ENCODE measurements at places on chromosomes 1 and 21.

GRCh38 chr21:31012133-31013089 lies 25.9 kb downstream of the KRTAP19-8 start:
- DNase-seq: no peak

DNA sequence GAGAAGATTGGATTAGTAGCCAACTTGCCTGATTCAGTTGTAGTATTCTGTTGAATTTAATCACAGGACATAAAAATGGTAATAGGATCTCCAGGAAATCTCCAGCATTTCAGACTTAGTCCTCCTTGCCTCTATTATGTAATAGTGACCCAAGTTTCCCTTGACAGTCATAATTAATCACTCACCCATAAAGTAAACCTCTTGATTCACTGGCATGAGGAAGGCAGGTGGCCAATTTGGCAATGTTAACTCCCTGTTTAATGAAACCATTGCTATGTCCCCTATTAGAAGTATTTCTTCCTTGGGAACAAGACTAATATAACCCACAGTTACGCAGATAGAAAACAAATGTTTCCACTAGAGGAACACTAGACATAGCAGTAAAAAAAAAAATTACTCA lies 604.8 kb upstream of the CXADR start:
- DNase-seq: no peak

DNA sequence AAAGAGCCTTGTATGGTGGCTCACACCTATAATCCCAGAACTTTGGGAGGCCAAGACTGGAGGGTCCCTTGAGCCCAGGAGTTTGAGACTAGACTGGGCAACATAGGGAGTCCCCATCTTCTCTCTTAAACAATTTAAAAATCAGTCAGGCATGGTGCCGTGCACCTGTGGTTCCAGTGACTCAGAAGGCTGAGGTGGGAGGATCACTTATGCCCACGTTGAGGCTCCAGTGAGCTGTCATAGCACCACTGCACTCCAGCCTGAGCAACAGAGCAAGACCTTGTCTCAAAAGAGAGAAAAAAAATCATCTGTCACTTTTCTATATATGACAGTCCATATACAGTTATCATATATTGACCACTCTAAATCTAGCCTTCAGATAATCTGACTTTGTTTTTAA lies 658.3 kb downstream of the LTN1 start:
- no peak for DNase-seq

DNA sequence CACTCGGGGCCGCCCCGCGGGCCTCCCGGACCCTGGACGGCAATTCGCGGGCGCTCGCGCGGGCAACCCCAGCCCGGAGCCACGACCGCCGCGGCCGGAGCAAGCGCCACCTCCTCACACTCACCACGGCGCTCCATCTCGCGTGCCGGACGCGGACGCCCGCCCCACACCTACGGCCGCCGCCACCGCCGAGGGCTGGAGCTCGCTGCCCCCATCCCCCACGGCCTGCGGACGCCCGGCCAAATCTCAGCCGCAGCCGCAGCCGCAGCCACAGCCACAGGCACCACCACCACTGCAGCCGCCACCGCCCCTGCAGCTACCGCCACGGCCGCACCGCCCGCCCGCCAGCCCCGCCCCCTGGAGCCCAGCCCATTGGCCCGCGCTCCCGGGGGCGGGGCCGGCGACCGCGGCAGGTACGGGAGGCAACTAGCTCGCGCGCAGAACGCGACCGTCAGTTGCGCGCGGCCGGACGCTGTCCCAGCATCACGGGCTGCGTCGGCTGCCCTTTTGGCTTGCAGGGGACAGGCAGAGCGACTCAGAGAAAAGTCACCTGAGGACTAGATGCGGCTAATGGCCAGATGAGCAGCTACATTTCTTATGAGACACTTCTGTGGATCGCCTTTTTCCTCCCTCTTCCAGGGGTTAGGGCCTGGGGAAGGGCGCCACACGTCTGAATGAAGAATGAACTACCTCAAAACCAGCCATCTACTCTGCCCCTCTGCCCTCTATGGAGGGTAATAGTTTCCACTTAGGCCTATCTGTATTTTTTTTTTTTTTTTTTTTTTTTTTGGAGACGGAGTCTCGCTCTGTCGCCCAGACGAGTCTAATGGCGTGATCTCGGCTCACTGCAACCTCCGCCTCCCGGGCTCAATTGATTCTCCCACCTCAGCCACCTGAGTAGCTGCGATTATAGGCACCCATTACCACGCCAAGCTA lies at the start of gene ARHGAP29:
TSS of gene ARHGAP29 (minus strand) at position 294 of the 936 bp plus-strand sequence. CDS start 5,973 bp downstream, outside the sequence.
- peak; percentile 30 for DNase-seq

All from GM12891 (cell line).